ENCODE measurements at places on chromosomes 13 and 19.

DNA sequence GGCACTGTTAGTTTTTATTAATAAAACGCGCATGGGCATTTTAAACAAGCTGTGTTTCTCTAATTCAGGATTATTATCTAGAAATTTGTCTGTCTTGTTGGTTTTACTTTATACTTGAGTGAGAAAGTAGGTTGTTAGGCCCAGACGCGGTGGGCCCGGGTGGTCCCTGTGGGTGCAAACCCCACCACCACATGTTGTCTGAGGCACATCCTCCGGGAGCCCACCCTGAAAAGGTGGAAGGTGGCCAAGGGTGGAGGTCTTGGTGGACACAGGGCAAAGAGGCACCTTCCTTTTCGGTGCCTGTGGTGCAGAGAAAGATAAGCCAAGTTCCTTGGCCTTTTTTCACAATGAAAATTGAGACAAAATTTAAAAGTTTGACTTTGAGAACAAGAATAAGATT, 16.6 kb downstream of the ATP4B start:
- no peak for DNase-seq

DNA sequence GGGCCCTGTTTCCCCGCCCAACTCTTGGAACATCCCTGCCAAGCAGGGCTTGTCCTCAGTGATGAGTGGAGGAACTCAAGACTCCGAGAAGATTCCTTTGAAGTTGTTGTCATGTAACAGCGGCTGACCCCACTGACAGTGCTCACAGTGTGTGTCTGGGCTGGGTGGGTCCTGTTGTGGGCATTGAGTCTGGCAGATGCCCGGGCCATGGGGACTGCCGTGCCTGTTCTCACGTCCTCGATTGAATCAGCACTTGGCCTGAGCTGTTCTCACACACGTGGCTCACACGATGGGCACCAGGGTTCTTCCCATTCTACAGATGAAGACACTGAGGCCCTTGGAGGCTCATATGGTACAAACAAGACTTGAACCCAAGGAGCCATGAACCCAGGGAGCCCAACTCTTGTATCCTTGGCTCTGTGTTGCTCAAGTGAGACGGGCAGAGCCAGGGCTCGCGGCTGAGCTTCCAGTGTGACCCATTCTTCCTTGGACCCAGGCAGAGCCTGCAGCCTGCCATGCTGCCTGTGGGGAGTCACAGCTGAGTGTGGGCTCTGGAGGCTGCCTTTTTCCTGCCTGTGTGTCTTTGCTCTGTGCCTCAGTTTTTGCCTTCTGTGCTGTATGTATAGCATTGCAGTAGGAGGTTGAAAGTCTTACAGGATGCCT, 8.6 kb upstream of the EPN1 start:
- no peak for DNase-seq

DNA sequence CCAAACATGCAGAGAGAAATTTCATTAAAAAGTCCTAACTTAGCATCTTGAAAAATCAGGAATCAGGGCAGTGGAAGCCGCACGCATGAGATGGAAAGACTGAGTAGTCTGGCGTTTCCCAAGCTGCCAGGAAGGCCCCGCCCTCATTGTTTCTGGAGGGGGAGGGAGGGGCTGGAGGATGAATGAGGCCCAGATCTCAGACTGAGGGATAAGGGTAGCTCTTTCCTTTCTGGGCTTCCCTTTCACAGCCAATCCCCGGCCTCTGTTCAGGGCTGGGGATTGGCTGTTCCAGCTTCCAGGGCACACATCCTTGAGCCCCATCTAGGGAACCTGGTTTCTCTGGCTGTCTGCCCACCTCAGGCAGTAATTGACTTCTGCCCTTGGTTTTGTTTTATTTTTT, 7.3 kb downstream of the C19orf53 start:
- DNase-seq = peak; percentile 83

DNA sequence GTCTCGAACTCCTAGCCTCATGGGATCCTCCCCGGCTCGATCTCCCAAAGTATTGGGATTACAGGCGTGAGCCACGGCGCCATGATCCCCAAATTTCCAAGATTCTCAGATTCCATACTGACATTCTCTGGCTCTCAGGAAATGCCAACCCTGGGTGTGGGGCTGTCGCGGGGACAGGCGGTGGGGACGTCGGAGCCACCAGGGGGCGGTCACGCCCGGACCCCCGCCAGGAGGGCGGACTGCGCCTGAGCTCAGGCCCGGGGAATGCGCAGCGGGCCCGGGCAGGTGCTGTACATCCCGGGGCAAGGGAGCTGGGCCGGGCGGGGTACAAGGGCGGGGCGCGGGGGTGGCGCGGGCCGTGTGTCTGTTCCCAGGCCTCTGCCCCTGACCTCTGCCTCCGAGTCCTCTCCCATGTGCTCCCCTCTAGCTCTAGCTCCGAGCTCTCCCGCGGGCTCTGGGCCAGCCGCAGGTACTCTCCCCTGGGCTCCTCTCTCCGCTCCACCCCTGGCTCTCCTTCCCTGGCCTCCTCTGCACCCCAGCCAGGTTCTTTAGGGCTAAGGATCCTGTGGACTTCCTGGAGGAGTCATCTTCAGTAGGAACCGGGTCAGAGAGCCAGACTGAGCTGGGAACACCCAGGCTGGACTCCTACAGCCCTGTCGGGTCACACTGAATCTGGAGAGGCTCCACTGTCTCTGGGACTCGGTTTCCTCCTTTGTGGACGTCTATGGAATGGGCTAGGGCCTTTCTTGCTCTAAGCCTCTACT, 2.4 kb downstream of the PPP1R13L start:
- DNase-seq = no peak

DNA sequence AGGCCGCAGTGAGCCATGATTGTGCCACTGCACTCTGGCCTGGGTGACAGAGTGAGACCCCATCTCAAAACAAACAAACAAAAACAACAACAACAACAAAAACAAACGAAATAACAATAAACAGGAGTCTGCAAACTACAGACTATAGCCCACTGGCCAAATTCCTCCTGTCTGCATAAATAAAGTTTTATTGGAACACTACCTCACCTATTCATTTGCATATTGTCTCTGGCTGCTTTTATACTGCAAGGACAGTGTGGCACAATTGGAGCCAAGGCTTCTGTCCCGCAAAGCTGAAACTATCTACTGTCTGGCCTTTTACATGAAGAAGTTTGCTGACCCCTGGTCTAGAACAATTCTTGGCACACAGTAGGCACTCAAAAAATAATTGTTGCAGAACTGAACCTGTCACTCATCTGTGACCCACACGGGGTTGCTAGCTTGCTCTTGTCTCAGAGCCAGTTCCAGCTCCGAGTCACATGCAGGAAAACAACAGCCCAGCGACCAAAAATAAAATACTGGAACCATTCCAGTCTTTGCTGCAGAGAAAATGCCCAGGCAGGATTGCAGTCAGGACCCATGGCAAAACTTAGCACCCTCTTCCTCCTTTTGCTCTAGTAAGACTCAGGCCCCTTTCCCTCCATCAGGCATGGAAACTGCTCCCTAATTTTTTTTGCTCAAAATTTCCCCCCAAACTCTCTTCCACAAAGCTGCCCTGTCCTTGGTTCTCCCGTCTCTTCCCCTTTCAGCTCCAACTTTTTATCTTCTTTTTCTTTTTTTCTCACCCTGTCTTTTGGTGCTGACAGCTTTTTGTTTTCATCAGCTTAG, 4.8 kb upstream of the MYH14 start:
- DNase-seq = no peak

DNA sequence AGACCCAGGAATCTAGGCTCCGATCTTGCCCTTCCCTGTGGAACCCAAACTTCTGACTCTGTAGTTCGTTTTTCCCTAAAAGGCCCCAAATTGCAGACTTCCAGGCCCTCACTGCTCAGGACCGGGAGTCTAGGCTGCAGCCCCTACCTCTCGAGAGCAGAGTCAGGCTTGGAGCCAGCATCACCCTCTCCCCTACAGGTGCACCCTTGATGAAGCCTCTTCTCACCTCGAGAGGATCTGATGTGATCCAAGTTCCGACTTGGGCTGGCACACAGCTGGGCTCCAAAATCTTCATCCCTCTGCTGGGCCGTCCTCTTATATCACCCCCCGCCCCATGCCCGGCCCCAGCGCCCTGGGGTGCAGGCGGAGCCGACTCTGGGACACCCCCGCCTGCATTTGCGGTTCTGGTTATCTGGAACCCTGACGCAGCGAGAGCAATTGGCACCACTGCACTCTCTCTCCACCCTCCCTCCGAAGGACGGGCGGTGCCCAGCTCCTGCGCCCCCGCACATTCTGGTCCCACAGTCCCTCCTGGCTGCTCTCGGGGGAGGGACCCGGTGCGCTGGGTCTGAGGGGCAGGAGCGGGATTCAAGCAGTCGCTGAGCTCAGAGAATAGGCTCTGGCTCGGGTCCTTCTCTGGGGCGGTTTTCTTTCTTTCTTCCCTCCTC, at the start of gene KLK7:
Gene KLK7 (minus strand): TSS at position 293 of the 668 bp plus-strand sequence. CDS start 1,518 bp downstream, outside the sequence.
- no peak for DNase-seq

- DNase-seq = no peak
These were observed 53.7 kb upstream of the UQCRFS1 start for GRCh38 chr19:29266603-29267002.

DNA sequence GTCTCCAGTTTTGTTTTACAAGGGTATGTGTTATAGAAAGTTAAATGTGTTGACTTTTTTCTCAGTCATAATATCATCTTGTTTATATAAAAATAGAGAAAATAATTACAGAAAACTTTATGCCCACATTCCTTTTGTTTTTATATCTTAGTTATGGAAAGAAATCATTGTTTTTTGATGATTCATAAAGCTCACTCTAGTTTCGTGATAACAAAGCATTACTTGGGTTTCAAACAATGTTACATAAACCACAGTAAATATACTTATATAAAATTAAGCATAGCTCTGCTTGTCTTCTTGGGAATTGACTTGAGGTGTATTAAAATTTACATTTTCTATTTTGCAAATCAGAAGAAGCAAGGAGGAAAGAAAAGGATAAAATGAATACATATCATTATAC, 111.8 kb downstream of the SGCG start:
- DNase-seq = no peak

DNA sequence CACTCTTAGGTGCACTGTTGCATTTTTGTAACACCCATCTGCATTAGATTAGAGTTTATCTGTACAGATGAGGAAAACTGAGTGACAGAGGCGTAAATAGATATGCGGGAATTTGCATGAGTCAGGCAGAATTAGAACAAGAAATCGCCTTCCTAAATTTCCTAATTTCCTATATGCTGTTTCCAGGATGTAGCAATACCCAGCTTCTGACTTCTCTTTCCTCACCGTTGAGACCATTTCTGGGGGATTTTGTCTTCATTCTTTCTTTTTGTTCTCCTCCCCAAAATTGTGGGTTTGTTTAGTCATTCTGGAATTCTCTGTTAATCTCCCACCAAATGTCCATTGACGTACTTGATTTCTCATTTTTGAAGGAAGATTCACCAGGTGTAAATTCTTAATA, 10.6 kb upstream of the ZNF792 start:
- no peak for DNase-seq

DNA sequence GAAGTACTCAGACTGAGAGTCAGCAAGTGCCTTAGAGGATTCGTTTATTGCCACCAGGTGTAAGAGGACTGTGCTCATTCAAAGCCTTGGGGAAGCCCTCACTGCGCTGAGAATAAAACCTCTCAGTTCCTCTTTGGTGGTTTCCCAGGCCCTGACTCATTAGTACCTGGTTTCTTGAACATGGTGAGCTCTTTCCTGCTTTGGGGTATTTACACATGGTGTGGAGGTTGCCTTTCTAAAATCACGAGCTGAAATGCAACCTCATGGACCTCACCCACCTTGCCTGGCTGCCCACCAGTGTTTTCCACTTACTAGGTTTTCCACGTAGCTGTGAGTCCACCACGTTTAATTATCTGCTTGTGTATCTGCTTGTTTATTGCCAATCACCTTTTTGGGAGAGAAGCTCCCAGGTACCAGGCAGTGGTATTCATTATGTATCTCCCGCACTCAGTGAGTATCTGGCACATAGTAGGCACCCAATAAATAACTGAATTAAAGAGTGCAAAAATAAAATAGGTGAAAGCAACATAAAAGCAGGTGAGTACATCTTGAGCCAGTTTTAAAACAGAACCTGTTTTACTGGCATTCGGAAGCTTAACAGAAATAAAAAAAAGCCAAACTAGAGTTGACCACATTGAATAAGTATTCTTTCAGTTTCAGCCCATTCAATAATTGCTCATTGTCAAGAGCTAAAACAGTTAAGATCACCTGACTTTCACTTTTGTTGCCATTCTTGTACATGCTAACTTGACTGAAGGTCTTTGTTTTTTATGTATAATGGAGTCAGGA, 533.0 kb downstream of the MYO16 start:
- DNase-seq = no peak

DNA sequence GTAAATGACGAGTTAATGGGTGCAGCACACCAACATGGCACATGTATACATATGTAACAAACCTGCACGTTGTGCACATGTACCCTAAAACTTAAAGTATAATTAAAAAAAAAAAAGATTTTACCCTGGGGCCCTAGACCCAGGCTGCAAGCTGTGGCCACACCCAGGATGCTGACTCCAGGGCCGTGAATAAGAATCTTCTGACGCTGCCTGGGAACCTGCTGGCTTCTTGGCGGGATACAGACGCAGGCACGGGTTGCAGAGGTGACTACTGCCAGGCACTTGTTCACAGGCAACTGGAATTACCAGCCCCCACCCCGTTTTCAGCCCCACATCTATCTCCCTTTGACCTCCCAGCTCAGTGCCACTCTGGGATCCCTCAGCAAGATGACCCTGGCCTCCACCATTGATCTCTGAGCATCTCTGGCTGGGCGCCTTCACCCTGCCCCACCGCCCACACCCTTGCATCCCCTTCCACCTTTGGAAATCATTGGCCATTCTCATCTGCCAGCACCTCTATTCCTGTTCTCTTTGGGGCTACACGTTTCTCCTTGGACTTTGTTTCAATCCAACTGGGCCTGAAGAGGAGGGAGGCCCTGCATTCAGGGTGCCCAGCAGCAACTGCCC, 21.1 kb upstream of the CFAP97D2 start:
- no peak for DNase-seq

GRCh38 chr13:21006141-21007005, 55.0 kb downstream of the LATS2 start:
- DNase-seq = no peak

DNA sequence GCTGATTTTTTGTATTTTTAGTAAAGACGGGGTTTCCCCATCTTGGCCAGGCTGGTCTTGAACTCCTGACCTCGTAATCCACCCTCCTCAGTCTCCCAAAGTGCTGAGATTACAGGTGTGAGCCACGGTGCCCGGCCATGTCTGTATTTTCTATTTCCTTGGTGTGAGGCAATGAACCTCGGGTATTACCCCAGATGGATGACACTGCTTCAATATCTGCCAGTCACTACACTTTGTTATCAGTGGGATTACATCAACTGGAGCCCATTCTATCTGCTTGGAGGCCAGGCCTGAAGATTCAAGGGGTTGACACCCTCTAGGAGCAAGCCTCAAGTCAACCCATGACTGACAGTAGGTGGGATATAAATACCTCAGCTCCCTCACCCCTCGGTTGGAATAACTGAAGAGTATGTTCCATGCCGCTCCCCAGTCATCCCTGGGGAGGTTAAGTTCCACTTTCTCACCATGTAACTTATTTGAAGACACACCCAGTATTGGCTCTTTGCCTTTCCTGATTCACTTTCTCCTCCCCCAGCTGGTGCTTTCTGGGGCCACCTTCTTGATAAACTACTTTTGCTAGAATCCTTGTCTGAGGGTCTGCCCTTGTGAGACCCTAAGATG, 992 bp upstream of the ADGRE1 start:
- no peak for DNase-seq

GRCh38 chr19:34066007-34066643, 106.2 kb upstream of the LSM14A start:
- DNase-seq = no peak

GRCh38 chr19:48342841-48343540, 17.6 kb downstream of the EMP3 start:
- DNase-seq = no peak

GRCh38 chr19:5628461-5628860, 5.6 kb downstream of the SAFB start:
- DNase-seq = no peak
